ENCODE measurements at places on chromosomes 4 and X.

GRCh38 chrX:31679861-31680260, 608.0 kb upstream of the FTHL17 start:
- DNase-seq, result no peak

- peak; percentile 60 for DNase-seq
These were observed 92.2 kb upstream of the PGRMC2 start for GRCh38 chr4:128379860-128380259.

DNA sequence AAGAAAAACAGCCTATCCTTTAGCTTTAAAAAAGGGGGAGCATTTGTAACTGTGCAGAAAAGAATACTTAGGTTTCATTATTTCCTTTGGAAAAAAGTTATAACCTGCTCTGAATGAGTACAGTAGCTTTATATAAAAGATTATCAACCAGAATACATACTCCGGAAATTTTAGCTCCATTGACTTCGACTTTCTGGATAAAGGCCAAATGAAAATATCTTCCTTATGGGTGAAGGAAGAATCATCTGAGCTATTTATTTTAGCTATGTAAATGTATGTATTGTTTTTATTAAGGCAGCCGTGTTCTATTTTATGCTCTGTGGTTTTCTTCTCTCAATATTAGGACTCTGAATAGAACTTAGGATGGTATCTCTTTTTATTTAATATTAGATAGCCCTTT, 69.0 kb upstream of the ETNPPL start:
- no peak for DNase-seq

DNA sequence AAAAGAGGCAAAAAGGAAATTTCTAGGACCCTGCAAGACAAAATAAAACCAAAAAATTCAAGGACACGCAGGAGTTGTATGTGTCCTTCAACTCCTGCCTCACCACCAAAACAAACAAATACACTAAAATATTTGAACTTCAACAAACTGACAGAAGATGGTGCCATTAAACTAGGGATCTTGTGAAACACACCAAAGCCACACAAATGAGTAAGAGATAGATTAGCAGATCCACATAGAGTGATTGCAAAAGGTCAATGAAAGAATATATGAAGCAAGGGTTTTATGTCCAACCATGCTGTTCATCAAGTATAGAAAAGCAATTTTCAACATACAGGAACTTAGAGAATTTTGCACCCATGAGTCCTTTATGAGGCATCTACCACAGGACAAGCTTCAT, 40.1 kb upstream of the SCML1 start:
- peak; percentile 39 for DNase-seq

DNA sequence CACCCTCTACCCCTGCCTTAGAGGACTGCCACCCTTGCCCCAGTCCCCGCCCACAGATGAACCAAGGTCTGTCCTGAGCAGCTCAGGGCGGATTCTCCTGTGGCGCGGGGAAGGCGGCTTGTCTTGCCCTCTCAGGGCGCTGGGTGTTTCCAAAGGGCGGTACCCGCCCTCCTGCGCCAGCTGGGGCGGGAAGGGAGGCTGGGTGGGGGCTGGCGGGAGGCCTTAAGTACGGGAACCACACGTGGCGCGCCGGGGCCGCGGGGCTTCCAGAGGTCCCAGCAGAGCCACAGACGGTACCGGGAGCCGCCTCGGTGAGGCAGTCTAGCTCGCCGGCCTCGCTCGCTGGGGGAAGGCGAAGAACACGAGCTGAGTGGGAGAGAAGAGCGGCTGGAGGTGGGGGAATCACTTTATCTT, 361.1 kb downstream of the MID1IP1 start:
- DNase-seq, result no peak

DNA sequence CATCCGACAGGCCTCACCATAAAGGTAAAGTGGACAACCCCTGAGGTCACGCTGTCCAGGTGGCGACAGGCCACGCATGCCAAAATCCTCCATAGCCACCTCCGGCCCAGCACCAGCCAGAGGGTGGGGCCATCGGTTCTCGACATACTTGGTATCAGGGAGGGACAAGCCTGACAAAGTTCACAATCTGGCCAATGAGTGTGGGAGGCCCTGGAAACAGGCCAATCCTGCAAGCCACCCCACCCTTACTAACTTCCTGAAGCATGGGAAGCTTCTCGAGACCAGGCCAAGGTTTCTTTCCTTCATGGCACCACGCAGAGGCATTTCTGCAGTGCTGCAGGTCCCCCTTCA, 73.8 kb downstream of the MTMR1 start:
- peak; percentile 56 for DNase-seq

GRCh38 chrX:87900320-87900908, 382.8 kb downstream of the KLHL4 start:
- no peak for DNase-seq

DNA sequence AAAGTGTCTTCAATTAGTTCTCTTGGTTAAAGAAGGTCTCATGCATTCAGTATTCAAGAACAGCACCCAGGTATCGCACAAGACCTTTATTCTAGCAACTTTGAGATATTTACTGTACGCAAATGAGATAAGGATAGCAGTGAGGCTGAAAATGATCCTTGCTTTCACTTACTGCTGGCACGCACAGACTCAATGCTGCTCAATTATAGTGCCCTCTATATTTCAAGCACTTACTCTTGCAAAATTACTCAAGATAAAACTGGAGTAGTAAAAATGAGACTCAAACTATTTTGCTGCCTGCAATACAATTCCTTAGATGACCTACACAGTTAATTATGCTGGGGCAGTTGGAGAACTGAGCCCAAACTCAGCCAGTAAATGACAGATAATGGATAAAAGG, 60.9 kb downstream of the ADGRA3 start:
- DNase-seq, result peak; percentile 27

DNA sequence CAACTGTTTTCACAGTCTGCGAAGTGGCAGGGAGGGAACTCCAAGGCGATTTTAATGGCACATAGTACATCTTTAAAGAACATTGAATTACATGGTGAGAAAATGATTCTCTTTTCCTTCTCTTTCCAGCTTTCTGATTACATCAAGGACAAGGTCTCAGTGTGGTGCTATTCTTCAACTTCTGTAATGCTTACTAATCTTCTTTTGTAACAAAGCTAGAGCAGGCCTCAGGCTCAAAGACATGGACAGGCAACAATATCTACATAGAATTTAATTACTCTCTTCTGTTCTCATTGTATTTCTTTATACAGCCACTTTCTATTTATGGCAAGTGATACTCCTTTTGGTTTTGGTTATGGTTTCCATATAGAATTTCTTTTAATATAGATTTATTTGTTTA, 48.4 kb downstream of the RTL5 start:
- DNase-seq, result no peak

DNA sequence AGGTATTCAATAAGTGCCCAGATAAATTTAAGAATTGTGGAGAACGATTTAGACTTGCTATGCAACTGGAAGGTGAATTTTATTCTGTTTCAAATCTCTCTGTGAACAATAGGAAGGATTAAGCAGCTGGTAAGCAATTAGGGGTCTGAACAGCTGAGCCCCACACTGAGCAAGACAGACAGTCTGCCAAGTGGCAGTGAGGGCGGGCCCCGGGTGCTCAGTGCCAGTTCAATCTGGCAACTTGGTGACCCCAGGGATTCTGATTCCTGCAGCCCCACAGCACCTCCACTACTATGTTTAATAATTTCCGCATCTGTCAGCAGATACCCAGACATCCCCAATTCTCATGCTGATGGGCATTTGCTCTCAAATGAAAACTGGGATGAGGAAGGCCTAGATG, 317.3 kb downstream of the PPP1R2C start:
- no peak for DNase-seq

DNA sequence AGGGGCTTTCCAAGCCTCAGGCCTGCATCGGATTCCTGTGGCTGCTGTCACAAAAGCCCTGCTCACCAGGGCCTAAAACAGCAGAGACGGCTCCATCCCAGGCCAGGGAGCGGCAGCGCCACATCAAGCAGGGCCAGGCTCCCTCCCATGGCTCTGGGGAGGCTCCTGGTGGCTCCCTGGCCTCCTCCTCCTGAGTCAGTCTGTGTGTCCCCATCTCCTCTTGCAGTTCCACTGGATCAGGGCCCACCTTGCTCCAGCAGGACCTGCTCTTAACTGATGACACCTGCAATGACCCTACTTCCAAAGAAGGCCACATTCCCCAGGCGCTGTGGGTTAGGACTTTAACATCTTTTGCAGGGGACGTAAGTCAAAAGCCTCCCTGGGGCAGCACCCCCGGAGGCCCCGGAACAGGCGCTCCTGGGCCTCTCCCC, 51.9 kb downstream of the CPZ start:
- no peak for DNase-seq

- DNase-seq, result no peak
These were observed 18.1 kb downstream of the CD40LG start for GRCh38 chrX:136666088-136666487.

GRCh38 chrX:148854306-148854705, 353.9 kb downstream of the AFF2 start:
- no peak for DNase-seq

- DNase-seq, result no peak
These were observed 37.1 kb downstream of the SH3RF1 start for GRCh38 chr4:169233691-169234090.

GRCh38 chr4:39818646-39819045, 120.7 kb downstream of the UBE2K start:
- no peak for DNase-seq

DNA sequence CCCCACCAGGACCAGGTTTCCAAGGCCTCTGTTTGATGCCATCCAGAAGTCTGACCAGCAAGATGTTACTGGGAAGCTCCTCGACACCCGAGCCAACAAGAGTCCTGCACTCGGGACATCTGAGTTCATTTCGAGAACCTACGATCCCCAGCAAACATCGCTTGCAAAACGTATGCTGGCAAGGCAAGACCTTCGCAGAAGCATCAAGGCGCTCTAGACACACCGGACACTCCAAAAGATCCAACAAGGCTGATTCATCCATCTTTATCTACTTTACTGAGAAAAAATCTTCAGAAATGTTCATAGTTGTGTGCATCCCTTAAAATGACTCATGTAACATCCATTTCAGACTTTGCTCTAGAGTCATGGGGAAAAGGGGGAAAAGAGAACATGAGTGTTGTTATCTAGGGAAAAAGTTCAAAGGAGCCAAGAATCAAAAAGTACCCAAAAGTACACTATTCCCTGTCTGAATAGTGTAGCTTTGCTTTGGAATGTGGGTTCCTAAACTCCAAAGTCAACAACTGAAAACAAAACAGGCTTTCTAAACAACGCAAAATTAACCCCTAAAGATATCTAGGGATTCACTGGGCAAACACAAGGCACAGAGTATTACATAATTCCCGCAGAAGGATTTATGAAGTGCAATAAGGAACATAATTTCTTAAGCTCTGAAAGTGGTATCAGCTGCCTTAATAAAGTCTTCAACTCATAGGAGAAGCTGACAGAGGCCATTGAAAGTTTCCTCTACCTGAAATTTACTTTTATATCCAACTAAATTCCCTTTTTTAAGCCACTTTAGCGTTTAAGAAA, 1.6 kb downstream of the SH3RF1 start:
- peak; percentile 91 for DNase-seq

GRCh38 chrX:38052096-38052495, 45.7 kb downstream of the SYTL5 start:
- DNase-seq, result peak; percentile 83

GRCh38 chr4:181618038-181618618, 625.1 kb upstream of the TENM3 start:
- DNase-seq, result no peak

GRCh38 chr4:81482326-81482725, 10.6 kb upstream of the RASGEF1B start:
- no peak for DNase-seq

DNA sequence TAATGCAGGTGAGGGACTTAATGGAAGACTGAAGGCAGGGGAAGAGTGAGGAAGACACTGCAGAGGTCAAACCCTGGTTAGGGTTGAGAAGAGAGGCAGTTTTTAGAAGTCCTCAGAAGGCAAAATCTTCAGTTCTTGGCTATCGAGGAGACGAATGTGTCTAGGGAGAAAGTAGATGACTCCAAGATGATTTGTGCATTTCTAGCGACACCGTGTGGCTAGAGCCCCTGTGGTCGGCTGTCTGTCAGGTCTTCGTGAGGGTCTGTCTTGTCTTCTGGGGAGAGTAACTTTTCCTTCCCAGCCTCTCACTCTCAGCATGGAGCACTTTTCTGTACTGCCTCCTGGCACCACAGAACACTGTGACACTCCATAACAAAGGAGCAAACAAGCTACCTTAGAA, 458.1 kb downstream of the STIM2 start:
- DNase-seq, result peak; percentile 35

GRCh38 chrX:43002526-43003203, 224.7 kb upstream of the PPP1R2C start:
- no peak for DNase-seq

DNA sequence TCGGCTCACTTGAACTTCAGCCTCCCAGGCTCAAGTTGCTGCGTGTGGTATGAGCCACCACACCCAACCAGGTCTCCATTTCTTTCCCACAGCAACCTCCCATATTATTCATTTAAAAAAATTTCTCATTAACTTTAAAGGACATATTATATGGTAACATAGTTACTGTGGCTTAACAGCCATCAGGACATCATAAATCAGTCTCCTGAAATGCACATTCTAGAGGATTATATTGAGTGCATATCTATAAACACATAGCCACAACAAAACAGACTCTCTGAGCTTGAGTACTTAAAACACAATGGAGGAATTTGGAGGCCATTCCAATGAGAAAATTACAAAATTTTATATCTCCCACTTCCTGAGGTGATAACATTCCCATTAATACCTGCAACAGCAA, 61.5 kb downstream of the CORIN start:
- no peak for DNase-seq

- no peak for DNase-seq
These were observed 165.1 kb downstream of the CENPC start for GRCh38 chr4:67380154-67380553.

DNA sequence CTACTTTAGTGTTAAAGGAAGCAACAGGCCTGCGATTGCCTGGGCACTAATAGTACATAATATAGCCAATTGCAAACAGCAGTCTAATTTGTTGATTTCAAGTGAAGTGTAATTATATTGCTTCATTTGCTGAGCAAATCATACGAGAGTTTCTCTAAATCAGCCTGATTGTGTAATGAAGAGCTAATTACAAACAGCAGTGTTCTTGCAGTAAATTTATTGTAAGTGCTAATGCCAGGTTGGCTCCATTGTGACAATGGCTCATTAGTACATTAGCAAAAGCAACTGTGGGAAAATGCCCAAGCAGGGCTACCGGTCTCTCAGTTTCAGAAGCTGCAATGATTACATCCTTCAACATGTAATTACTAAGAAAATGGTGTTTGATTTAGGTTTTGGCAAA, 591.5 kb downstream of the GALNTL6 start:
- no peak for DNase-seq

DNA sequence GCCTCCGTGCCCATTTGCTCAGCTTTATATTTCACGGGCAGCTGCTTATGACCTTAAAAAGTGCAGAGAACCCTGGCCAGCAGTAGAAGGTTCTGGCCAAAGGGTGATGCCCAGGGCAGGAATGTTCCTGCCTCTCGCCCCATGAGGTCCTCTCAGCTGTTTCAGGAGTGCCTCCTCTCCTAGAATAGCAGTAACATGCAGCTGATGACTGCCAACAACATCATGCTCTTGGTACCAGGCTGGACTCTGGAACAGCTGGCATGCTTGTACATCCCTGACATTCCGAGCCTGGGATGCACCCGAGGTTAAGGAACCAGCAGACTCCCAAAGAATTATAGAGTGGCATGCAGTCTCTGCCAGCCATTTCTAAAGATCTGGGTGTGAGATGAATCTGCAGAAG, 11.7 kb upstream of the TENM3 start:
- no peak for DNase-seq

All from fibroblast of pulmonary artery (primary cell).